ENCODE measurements at places on chromosomes 1 and 21. TPM values are rescaled to one million over a fixed set of nuclear protein-coding genes. Genes with fewer than 3 reads are reported as not detected.

- DNase-seq, result no peak
Measured at GRCh38 chr1:7136166-7136953, 351.1 kb downstream of the CAMTA1 start.

The FAAH gene
- 34.3 TPM for total RNA-seq

GRCh38 chr21:46003575-46004007, 22.0 kb downstream of the COL6A1 start:
- DNase-seq, result peak; percentile 45

The ADGRL4 gene
- 14.9 TPM for total RNA-seq

DNA sequence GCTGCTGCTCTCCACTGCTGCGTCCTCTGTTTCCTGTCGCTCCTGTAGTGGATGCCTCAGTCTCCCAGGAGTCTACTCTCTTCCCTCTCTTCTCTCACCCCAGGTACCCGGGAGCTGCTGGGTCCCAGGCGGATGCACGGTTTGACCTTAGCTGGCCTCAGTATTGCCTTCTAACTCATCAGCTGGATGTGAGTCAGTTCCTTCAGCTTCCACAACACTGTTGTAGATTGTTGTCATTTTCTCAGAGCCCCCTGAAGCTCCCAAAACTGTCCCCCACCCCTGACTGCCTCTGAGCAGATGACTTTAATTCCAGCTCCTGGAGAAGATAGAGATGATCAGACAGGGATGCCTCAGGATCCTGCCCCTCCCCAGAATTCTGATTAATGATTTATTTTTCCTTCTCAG, 7.2 kb downstream of the CNIH3 start:
- no peak for DNase-seq

- DNase-seq, result no peak
Measured at GRCh38 chr1:57036641-57037579, 71.1 kb upstream of the C8B start.

- DNase-seq, result no peak
Measured at GRCh38 chr1:203765029-203765837, at the start of gene LAX1. Gene LAX1, plus strand, starts transcription at chr1:203765183. Its CDS starts 383 bp downstream, at chr1:203765566.

- DNase-seq, result peak; percentile 47
Measured at GRCh38 chr1:153465811-153466636, 5.6 kb upstream of the S100A7 start.

GRCh38 chr1:8679395-8679800, 138.0 kb downstream of the RERE start:
- DNase-seq, result no peak

DNA sequence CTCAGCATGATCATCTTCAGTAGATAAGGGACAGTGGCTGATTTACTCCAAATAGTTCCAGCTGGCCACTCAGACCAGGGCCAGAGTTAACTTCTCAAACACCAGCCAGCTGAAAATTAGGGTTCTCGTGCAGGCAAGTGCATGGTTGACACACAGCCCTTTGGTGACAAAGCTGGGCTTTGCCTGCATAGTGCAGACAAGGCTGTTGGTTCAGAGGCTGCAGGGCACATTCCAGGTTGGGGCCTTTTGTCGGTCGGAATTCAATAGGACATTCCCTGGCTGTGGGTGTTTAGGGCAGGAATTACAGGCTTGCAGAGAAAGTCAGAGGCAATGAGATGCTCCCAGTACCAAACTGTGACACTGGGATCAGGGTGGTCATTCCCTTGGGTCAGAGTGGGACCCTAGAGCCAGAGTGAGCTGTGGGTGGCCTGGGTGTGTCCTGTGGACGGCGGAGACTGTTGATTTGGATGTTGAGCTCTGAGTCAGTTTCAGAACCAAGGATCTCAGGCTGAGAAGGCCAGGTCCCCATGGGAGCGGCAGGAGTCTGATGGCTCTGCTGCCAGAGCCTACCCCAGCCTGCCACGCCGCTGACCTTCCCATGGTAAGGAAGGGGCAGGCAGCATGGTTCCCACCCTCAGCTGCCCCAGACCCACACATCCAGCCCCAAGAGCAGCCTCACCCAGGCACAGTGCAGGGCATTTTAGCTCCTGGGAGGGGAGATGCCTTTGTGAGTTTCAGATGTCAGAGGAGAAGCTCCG, 56.2 kb downstream of the STUM start:
- DNase-seq, result no peak

DNA sequence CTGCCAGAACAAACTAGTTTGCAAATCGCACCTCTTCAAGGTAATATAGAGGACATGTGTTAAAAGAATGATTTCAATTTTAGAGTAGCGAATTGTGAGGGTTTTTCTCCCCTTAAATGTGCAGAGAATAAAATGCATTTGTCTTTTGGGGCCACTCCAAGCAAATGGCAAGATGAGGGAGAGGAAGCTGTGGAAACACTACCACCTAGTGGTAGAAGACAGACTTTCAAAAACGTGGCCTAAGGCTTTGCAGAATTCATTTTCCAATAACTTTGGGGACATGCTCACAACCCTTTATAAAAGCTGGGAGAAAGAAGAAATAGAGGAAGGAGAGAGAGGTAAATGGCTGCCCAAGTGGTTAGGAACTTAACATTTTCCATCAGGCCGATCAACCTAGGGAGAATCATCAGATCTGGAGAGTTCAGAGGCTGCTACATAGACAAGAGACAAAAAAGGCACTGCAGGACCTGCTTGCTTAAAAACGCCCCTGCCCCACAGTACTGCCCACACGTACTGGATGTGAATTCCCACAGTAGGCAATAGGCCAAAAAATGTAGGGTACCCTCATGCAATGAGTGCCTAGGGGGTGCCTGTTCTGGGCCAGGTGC, 15.7 kb upstream of the RCAN1 start:
- DNase-seq, result no peak

DNA sequence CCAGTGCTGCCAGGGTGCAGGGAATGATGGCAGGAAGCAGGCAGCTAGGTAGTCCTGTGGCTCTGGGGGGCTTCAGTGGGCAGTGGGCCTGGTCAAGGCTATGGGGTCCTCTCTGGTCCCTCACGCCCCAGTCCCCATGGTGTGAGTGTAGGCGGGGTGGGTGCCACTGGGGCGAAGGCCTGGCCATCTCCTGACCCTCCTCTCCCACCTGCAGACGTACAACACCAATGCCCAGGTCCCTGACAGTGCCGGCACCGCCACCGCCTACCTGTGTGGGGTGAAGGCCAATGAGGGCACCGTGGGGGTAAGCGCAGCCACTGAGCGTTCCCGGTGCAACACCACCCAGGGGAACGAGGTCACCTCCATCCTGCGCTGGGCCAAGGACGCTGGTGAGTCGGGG, 53.7 kb downstream of the ALPL start:
- DNase-seq, result no peak

- no peak for DNase-seq
Measured at GRCh38 chr1:3510136-3510955, 55.9 kb downstream of the ARHGEF16 start.

- DNase-seq, result no peak
Measured at GRCh38 chr1:40901886-40902852, 40.0 kb upstream of the CITED4 start.

The MNDA gene
- 1.5 TPM for total RNA-seq

The OR6K6 gene
- not detected for total RNA-seq

Data from right lobe of liver (tissue), 6 donors.